ENCODE measurements at places on chromosomes 3 and 15.

DNA sequence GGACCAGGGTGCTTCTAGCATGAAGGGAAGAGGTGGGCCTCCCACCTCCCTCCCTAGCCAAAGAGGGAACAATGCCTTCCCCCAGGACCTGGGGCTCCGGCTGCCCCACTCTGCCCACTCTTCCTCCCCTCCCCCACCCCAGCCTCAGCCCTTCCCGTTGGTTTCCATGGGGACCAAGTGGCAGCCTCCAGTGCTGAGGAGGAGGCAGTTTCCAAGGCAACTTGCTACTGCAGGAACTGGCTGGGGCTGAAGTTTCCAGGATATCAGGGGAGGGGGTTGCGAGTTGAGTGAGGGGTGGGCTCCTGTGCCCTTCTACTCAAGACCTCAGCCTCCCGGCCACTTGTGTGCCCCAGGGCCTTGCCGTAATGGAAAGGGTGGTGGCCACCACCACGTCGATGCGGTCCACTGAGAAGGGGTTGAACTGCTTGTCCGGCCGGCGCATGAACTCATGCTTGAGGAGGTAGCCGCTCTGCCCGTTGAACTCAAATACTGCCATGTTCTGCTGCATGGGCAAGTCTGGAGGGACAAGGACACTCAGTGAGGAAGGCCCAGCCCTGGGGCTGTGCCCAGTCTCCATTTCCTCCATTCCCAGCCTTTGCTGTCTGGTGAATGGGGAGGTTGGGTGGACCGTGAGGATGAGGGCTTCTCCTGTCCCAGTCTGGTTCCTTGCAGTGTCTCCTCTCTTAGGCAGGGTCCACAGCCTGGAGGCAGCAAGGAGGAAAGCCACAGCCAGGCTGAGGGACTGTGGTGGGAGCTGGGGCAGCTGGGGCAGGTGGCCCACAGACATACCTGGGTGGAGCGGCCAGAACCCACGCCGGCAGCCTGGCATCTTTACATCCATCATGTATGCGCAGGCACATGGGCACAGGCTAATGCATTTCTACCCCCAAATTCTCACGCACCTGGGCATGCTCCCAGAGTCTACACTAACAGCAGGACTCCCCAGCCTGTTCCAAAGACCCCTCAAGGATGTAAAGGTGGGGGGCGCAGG is 11.3 kb upstream of the ANKRD63 start:
- DNase-seq: no peak

DNA sequence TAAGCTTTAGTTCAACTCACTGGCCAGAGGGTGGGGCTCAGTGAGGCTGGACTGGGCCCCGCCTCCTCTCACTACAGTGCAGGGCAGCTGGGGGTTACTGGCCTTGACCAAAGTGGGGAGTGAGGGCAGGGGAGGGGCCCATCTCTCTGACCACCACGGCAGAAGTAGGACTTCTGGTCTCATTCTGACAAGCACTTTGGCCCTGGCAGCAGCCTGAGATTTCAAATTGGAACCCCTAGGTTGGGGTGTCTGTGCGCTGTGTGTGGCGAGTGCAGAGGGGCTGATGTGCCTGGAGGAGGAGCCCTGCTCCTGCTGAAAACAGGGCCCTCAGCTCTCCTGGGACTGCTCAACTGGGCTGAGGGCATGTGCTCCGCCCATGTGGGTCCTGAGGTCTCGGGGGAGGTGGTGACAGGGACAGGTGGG is 60.3 kb upstream of the RPL32 start:
- no peak for DNase-seq

- DNase-seq: no peak
These were observed 1208.5 kb downstream of the NSUN3 start for GRCh38 chr3:95271395-95271794.

- no peak for DNase-seq
These were observed 130.6 kb upstream of the MEF2A start for GRCh38 chr15:99435113-99435695.

DNA sequence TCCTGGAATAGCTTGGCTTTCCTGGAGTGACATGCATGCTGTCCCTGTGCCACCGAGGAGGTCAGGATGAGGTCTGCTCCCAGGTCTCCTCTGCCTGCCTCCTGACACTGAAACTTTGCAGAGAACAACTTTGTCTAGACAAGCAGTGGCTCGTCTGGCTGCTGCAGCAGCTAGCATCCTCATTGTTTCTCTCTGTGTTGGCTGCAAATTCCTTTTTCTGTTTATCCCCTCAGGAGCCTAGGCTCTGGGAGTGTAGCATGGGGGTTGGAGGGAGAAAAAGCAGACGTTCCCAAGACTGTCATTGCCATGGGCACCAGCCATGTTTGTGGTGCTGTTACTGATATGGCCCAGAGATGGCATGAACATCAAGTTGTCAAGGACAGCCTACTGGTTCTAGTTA is 208.7 kb upstream of the LRIG1 start:
- DNase-seq: no peak

DNA sequence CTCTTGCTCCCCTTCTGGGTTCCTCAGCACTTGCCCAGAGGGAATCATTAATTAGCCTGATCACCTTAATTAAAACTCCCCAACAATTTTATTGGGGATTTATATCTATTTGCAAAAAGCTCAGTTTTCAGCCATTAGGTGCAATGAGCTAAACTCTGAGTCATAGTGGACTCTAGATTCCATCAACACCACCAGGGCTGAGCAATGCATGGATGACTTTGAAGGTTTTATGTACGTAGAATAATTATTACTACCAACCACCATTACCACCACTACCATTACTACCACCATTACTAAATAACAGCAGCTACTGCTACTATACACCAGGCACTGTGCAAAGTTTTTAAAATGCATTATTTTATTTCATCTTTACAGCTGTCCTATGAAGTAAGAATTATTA is 81.2 kb downstream of the ZNF621 start:
- DNase-seq: no peak

DNA sequence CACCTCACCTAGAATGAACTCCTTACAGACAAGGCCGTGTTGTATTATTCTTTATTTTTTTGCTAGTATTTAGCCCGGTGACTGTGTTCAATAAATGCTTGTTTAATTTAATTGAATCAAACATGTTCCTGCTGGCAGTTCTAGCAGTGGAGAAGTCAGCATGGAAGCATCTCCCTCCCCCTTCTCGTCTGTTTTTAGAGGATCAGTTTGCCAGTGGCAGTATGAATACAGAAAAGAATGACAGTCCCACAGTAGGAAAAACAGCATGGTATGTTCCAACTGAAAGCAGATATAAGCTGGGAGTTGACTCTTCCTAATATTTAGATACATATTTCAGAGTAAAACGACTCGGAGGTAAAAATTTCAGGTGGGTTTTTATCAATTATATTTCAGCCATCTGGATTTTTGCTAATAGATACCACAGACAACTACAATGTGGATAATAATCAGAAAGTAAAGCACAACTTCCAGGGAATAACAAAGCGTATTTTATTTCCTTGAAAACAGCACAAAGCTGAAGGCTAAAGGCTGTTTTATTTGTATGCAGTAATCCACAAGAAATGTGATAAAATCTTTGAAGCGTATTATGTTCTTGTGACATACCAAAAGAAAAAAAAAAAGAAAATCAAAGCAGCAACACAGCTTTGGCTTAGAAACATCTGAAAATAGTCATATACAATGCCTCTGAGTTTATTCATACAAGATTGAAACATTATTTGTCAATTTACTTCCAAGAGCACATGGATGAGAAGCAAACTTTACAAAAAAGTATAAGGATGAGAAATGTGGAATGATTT is 244.5 kb upstream of the KCNMB2 start:
- no peak for DNase-seq

- DNase-seq: no peak
These were observed 728.3 kb upstream of the SGO1 start for GRCh38 chr3:20914310-20914709.

- DNase-seq: no peak
These were observed 36.7 kb upstream of the CTDSPL start for GRCh38 chr3:37824954-37825328.

DNA sequence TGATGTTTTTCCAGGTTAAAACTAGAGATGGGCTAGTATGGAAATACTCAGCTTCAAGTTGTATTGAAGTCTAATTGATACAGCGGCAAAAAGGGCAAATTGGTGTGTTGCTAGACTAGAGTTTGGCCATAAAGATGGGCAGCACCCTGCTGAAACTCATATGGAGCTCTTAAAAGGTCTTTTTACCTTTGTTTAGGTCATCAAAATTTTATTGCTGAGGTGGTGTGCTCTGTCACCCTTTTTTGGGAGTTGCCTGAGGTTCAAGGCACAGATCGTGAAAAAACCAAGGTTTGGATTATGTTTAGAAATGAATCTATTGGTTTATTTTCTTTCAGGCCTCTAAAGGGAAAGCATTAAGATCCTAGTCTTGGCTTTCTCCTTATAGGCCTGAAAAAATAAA is 38.2 kb downstream of the VPS8 start:
- no peak for DNase-seq

- peak; percentile 45 for DNase-seq
These were observed 340.3 kb upstream of the RBMS3 start for GRCh38 chr3:28940530-28940929.

DNA sequence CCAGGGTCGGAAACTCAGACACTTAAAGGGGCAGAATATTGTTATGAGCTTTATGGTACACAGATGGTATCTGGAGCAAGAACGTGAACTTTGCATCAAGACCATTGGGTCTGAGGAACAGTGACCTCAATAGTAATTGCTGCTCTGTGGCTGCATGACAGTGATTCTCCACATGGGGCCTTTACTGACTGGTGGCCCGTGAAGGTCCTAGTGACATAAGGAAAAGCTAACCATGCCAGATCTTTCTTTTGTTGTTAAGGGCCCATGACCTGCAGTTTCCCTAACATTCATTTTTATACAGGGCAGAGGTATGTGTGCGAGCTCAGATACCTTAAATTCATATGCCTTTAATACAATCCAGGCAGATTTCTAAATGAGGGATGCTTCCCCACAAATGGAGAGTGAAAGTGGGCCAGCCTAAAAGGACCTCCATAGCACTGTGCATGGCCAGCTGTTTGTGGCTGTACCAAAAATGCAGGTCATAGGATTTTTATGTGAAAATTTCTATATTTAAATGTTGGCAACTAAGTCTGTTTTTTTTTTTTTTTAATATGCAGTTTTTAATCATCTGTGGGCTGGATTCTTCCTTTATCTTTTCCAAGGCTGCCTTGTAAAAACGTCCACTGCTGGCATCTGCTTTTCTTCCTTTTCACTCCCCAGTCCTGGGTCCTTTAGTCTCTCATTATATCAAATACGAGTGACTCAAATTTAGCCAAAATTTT is 188.0 kb upstream of the IL12A start:
- no peak for DNase-seq

DNA sequence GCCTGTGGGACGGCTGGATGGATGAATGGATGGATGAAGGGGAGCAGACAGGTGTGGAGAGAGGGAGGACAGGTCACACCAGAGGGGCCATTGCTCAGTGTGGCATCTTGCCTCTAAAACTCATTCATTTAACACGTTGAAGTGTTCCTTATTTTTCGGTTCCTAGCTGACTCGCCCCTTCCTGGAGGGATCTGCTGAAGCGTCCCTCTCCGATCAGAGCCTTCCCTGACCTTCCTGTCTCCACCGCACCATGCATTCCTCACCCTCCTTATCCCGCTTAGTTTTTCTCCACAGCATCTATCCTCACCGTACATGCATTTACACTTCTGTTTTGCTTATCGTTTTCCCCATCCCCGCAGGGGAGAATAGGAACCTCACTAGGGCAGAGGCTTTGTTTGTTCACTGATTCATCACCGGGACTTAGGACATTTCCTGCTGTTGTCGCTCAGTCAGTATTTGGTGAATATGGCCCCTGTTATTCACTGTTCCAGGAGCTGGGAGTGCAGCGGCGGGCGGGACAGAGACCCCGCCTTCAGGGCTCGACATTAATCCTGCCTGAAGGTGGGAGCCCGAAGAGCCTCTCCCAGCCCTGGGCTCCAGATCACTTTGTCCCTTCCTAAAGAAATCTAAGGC is 32.0 kb downstream of the FOXL2 start:
- DNase-seq: no peak

DNA sequence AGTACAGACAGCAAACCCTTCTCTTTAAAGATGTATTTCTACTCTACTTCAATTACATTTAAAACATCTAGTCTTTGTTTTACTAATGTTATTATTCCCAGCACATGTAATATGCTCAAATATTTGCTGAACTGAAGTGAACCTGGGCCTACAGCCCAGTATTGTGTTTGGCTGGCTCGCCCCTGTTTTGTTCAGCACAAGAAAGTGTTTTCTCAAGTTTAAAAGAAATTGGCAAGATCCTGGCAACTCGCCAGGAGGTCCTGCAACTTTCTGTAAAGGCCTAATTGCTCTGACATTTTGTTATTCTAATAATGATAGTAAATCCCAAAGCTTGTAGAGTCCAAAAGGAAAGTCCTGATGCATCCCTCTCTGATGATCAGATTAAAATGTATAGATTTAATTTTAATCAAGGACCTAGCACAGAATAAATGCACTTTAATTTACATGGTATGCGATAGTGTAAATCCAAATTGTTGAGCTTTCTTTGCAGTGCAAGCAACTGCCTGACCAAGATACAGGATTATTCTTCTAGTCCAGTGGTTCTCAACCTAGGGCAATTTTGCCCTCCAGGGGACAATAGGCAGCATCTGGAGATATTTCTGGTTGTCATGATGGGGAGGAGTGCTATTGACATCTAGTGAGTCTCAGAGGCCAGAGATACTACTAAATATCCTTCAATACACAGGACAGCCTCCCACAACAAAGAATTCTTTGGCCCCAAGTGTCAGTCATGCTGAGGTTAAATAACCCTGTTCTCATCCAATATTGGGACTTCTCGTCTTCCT is 35.7 kb upstream of the TMOD3 start:
- DNase-seq: no peak

GRCh38 chr3:117035745-117036144 is 326.2 kb downstream of the TUSC7 start:
- no peak for DNase-seq

DNA sequence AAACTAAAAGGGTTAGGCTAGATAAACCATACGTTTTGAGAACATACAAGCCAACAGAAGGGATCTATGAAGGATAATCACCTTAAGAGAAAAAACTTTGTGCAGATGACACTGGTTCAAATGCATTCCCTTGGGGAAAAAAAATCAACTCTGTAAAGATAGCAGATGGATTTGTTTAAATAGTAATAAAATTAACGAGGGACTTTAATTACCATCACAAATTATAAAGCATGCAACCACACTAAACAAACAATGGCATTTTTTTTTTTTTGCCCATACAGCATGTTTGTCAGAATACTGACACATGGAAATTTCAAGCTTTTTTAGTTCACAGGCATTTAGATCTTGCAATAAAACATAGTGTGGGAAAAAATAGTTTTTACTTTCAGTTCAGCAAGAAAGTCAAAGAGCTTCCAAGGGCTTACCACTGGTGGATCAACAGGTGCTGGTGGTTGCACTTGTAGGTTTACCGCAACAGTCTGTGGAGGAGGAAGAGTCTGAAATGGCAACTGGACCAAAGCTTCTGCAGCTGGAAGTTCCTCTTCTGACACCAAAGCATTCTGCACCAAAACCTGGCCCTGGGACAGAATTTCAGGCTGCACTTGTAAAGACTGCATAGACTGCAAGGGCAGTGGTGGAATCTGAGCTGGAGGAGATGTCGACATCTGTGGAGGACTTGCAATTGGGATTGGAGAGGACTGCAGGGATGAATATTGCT is 53.1 kb downstream of the PHC3 start:
- peak; percentile 91 for DNase-seq
